ENCODE measurements at places on chromosomes 3 and 15. TPM values are rescaled to one million over a fixed set of nuclear protein-coding genes. Genes with fewer than 3 reads are reported as not detected.

GRCh38 chr3:61821823-61822251, 260.5 kb downstream of the PTPRG start:
- no peaks in the 10 kb centered on the region for H3K4me1 ChIP-seq
- no peak overlapping the region for H3K27ac ChIP-seq
- H3K4me3 ChIP-seq, result no peak overlapping the region
- H3K36me3 ChIP-seq, result peaks cover 2% of the 10 kb centered on the region

The FBXO40 gene
- total RNA-seq, result 0.15 TPM

GRCh38 chr3:184295771-184296170, 3.3 kb upstream of the PSMD2 start:
- no peaks in the 10 kb centered on the region for H3K27me3 ChIP-seq
- H3K4me3 ChIP-seq, result no peak overlapping the region
- H3K36me3 ChIP-seq, result peaks cover 11% of the 10 kb centered on the region
- H3K27ac ChIP-seq, result no peak overlapping the region
- DNase-seq, result no peak

- no peak for DNase-seq
- H3K4me3 ChIP-seq, result no peak overlapping the region
- H3K27me3 ChIP-seq, result no peaks in the 10 kb centered on the region
- H3K27ac ChIP-seq, result no peak overlapping the region
Observed at GRCh38 chr3:90031121-90031520, 923.7 kb downstream of the EPHA3 start.

- no peaks in the 10 kb centered on the region for H3K36me3 ChIP-seq
- no peak overlapping the region for H3K4me3 ChIP-seq
- no peaks in the 10 kb centered on the region for H3K27me3 ChIP-seq
- no peaks in the 10 kb centered on the region for H3K4me1 ChIP-seq
Observed at GRCh38 chr15:39110336-39110735, 470.5 kb upstream of the THBS1 start.

GRCh38 chr15:90184786-90185704, 16.1 kb upstream of the SEMA4B start:
- no peaks in the 10 kb centered on the region for H3K4me1 ChIP-seq
- no peak overlapping the region for H3K27ac ChIP-seq
- H3K4me3 ChIP-seq, result peak overlapping the region; percentile 83
- peak; percentile 76 for DNase-seq
- H3K27me3 ChIP-seq, result no peaks in the 10 kb centered on the region

The CFAP91 gene
- total RNA-seq, result 2.2 TPM

The SI gene
- total RNA-seq, result not detected

DNA sequence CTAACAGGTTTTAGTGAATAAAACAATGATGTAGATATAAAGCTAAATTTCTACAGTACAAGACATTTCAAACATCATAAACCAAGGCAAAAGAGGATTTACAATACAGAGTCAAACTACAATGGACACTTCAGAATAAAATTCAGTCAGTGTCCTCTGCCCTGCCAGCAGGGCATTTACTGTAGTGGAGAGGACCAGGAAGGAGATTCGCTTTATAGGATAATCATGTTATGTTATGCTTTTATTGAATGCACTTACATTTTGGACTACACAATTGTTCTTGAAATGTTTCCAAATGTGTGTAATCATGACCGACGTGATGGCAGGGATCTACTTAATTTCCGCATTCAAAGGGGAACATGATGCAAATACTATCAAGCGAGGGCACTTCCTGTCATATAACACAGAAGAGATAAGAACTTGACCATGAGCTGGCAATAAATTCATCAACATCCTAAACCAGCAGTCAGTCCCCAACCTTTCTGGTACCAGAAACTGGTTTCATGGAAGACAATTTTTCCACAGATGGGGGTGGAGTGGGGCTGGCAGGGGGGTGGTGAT, 925.6 kb downstream of the FHIT start:
- no peak overlapping the region for H3K27ac ChIP-seq
- no peaks in the 10 kb centered on the region for H3K4me1 ChIP-seq

GRCh38 chr3:4719046-4719501, 225.9 kb downstream of the ITPR1 start:
- no peak for DNase-seq
- no peaks in the 10 kb centered on the region for H3K27me3 ChIP-seq
- H3K36me3 ChIP-seq, result no peaks in the 10 kb centered on the region

The GABRR3 gene
- not detected for total RNA-seq

GRCh38 chr3:136612512-136612911, 139.7 kb downstream of the STAG1 start:
- no peak for DNase-seq
- H3K4me3 ChIP-seq, result no peak overlapping the region
- H3K27ac ChIP-seq, result no peak overlapping the region
- H3K36me3 ChIP-seq, result peaks cover 7% of the 10 kb centered on the region
- H3K27me3 ChIP-seq, result no peaks in the 10 kb centered on the region
- no peaks in the 10 kb centered on the region for H3K4me1 ChIP-seq

DNA sequence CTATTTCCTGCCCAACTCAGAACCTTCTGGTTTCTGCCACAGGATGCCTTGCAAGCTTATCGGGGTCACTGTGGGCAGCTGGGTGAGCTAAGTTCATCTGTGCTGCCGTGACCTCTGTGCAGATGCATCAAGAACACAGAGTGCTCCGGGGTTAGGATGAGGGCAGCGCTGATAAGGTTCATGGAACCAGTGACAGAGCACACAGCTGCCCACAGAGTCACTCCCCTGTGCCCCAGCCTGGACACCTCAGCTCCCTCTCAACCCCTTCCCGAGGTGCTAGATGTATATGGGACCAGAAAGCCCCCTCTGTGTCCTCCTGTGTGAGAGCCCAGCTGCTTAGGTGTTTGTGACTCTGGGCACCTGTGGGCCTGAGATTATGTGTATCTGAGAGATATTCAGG, 15.8 kb upstream of the ALAS1 start:
- no peaks in the 10 kb centered on the region for H3K4me1 ChIP-seq
- no peaks in the 10 kb centered on the region for H3K36me3 ChIP-seq
- no peak overlapping the region for H3K27ac ChIP-seq
- H3K27me3 ChIP-seq, result no peaks in the 10 kb centered on the region

Data from H9 (cell line).